ENCODE measurements at places on chromosomes 12 and 14. TPM values are rescaled to one million over a fixed set of nuclear protein-coding genes. Genes with fewer than 3 reads are reported as not detected.

DNA sequence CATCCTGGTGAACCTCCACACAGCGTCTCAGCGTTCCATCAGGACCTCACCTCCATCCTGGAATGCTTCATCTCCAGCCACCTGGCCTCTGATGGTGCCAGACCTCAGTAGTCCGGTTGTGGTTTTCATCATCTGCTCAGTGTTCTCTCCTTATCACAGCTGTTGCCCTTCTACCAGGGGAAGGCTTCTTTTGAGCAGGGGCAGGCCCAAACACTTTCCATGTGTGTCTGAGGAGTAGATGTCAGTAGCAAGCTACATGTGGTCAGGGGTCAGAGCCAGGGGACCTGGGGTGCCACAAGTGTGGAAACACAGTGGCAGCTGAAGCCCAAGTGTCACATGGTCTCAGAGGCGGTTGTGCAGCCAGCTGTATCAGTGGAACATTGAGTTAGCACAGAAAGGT lies 30.2 kb upstream of the FGD4 start:
- H3K27me3 ChIP-seq = no peaks in the 10 kb centered on the region
- DNase-seq = no peak
- H3K4me3 ChIP-seq = no peak overlapping the region
- no peak overlapping the region for H3K27ac ChIP-seq
- no peaks in the 10 kb centered on the region for H3K36me3 ChIP-seq

GRCh38 chr12:65787056-65787865 lies 37.0 kb upstream of the HMGA2 start:
- no peaks in the 10 kb centered on the region for H3K4me1 ChIP-seq
- H3K36me3 ChIP-seq = no peaks in the 10 kb centered on the region
- no peaks in the 10 kb centered on the region for H3K27me3 ChIP-seq
- DNase-seq = no peak

GRCh38 chr14:41609704-41610183 lies 3.1 kb downstream of the LRFN5 start:
- no peaks in the 10 kb centered on the region for H3K36me3 ChIP-seq
- no peak for DNase-seq

DNA sequence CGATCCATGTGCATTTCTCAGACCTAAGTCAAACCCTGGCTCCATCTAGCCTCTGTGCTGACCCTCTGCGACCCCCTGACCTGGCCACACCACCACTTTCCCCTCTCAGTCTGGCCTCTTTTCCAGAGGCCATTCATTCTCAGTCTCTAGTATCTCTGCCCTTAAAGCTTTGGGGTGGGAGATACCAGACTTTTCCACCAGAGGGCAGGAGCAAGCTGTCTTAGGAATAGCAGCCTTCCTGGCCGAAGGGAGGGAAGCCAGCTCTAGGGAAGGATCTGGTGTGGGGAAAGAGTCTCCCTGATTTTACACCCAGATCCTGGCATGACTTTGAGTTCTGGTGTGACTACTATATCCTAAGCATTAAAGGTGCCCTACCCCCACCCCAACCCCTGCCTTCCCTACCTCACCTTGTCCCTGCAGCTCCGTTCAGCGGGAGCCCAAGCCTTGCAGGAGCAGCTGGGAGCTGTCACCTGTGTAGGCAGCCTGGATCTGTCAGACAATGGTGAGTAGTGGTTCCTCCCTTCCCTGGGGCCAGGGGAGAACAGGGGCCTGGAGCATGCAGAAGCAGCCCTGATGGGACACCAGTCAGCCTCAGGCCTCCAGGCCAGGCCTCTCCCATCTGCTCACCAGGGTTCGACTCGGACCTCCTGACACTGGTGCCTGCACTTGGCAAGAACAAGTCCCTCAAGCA lies 6.6 kb downstream of the CARMIL3 start:
- no peaks in the 10 kb centered on the region for H3K27me3 ChIP-seq
- no peak overlapping the region for H3K27ac ChIP-seq
- H3K4me1 ChIP-seq = peaks cover 32% of the 10 kb centered on the region
- peak; percentile 86 for DNase-seq
- no peak overlapping the region for H3K4me3 ChIP-seq

GRCh38 chr14:90924621-90925340 lies 108.6 kb upstream of the TTC7B start:
- H3K27ac ChIP-seq = peak overlapping the region; percentile 15

- H3K27me3 ChIP-seq = no peaks in the 10 kb centered on the region
- H3K27ac ChIP-seq = no peak overlapping the region
- no peak overlapping the region for H3K4me3 ChIP-seq
- DNase-seq = no peak
Observed at GRCh38 chr12:70852416-70853150, 68.0 kb downstream of the PTPRR start.

GRCh38 chr12:105865886-105866285 lies 272.9 kb downstream of the NUAK1 start:
- H3K36me3 ChIP-seq = no peaks in the 10 kb centered on the region
- no peak overlapping the region for H3K4me3 ChIP-seq
- no peaks in the 10 kb centered on the region for H3K4me1 ChIP-seq
- DNase-seq = no peak

- no peaks in the 10 kb centered on the region for H3K4me1 ChIP-seq
- no peak for DNase-seq
- H3K27me3 ChIP-seq = no peaks in the 10 kb centered on the region
- no peaks in the 10 kb centered on the region for H3K36me3 ChIP-seq
- no peak overlapping the region for H3K4me3 ChIP-seq
Observed at GRCh38 chr12:49813131-49813530, 15.1 kb downstream of the NCKAP5L start.

The KRT7 gene
- total RNA-seq = 196 TPM

The P2RX7 gene
- 1.0 TPM for total RNA-seq

The RNASE4 gene
- 41.8 TPM for total RNA-seq

The RFX4 gene
- not detected for total RNA-seq

All from body of pancreas (tissue), 4 donors.